Sigmoid colon (tissue), 7 donors: ENCODE measurements at places on chromosomes 1 and 21. TPM values are rescaled to one million over a fixed set of nuclear protein-coding genes. Genes with fewer than 3 reads are reported as not detected.

- no peak for DNase-seq
These were observed 243.6 kb downstream of the TNR start for GRCh38 chr1:175499595-175500382.

DNA sequence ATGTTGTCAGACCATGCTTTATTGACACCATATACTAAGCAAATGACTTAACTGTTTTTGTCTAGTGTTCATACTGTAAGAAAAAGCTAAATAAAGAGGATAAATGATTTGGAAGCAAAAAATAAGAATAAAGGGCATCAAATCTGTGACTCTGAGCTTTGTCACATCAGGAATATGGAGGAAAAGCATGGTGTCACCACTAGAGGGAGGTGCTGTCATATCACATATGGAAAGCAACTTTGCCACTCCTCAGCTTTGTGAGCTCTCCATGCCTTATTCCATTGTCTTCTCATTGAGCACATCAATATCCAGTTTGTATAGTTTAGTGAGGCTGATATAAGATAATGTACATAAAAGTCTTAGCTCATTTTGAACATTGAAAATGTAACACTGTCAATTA, 20.8 kb upstream of the GBP1 start:
- no peak for DNase-seq

DNA sequence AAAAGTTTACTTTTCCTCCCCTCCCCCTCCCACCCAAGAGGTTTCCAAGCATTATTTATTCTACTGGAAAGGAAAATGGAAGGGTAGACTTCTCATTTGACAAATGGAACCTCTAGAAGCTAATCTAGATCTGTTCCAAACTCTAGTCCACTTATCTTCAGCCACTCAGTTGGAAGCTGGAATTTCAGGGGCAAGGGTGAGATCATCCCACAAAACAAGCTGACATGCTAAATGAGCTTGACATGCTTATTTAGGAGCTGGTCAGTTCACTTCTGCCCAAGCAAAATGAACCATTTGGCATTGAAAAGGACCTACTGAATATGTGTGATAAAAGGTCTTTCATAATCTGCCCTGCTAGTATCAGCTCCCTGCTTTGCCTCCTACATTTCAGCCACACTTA, 5.0 kb downstream of the LRRC41 start:
- DNase-seq = no peak

LDLRAD1 gene
- not detected for total RNA-seq

DNA sequence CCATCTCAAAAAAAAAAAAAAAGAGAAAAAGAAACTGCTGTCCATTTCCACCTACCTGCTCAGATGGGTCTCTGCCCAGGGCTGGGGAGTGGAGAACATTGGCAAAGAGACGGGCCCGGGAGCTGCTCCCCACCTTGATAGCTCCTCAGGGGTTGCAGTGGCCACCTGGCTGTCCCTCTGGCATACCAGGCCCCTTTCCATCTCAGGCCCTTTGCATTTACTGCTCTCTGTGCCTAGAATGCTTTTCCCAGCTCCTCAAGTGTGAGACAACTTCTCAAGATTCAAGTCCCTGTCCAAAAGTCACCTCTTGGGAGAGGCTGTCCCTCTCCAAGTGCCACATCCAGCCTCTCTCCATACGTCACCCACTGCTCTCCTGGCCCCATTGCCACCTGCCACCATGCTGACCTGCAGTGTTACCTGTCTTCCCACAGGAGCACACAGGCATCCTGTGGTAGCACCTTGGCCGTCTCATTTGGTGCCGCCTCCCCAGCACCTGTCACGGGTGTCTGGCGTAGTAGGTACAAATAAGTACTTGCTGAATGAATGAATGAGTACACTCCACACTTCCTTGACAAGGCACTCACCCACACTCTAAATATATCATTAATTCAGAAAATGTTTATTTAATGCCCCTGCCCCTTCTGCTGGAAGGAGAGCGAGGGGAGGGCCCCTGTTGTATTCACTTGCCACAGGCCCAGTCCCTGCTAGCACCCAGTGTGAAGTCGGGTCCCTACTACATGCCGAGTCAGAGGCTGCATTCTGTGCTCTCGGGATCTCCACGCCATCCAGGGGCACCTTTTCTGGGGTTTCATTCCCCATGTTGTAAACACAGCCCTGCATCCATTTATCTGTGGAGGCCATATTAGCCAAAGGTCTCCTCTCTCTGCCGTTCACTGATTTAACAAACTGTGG, 48.8 kb downstream of the DISP3 start:
- DNase-seq = peak; percentile 39

DNA sequence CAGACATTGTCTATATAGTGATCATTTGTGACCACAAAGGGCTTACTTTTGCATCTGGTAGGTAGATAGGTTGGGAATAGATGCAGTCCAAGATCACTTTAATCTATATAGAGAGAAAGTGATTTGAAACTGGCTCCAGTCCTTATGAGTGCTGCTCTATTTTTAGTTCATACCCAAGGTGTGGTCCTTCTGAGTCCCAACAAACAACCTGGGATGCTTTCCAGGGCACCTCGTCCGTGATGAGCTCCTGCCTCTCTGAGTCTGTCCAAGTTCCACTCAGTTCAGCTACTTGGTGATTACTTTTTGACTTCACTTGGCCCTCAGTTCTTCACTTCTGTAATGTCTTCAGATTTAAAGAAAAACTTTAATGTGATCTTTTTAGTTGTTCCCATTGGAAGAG, 20.2 kb downstream of the DIP2A start:
- no peak for DNase-seq

BATF3 gene
- 2.5 TPM for total RNA-seq

DNA sequence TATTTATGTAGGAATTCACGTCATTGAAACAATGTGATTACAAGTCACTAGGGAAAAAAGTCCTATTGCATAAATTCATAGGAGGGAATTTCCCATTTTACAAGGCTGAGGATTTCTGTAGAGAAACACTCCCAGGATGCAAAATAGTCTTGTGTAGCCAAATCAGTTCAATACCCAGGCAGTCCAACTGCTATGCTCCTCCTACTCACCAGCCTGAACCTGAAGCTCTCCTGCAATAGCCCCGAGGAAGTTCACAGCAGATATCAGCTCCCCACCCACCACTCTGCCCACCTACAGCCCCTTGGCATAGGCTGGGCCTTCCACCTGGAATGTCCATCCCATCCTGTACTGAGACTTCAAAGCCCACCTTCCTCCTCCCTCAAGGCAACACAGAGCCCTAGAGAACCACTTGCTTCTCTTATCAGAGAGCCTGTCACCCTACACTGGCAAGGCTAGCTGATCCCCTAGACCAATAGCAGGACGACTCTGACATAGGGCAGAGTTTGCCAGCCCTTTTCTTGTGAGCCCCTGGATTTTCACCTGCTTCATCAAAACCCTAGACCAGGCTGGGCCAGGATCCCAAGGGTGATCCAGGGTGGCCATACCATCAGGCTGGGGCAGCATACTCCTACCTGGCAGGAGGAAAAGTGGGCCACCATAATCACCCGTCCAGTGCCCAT, 1.5 kb downstream of the LSS start:
- DNase-seq = peak; percentile 59

PPIAL4G gene
- 0.14 TPM for total RNA-seq

GRCh38 chr1:101000131-101000873, 25.3 kb downstream of the DPH5 start:
- no peak for DNase-seq

GRCh38 chr1:170273291-170274130, 127.8 kb downstream of the NTMT2 start:
- DNase-seq = no peak

DNA sequence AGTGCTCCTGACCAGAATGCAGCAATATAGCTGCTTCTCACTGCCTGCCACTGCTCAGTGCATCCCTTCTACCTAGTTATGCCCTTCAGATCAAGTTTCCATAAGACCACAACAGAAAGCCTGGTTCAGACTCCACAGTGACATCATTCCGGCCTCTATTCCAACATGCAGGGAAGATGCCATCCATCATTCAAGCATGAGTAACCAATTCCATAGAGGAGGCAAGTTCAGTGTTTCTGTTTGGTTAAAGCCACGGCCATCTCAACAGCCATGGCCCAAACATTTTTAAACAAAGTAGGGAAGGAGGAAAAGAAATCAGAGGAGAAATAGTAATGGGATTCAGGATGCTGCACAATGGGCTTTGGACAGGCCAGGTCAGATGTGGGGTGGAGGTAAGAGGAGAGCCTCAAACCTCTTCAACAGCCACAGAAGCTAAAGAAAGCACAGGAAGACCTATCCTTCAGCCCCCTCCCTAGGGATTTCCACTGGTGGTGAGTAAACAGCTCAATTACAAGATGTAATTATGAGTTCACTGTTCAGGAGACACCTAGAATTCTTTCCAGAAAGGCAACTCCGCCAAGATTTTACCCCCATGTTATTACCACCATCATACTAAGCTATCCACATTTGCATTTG, 484.9 kb downstream of the SETD4 start:
- DNase-seq = no peak

- DNase-seq = no peak
These were observed 164.3 kb downstream of the DHRS3 start for GRCh38 chr1:12453400-12454343.

S100A7 gene
- not detected for total RNA-seq

DNA sequence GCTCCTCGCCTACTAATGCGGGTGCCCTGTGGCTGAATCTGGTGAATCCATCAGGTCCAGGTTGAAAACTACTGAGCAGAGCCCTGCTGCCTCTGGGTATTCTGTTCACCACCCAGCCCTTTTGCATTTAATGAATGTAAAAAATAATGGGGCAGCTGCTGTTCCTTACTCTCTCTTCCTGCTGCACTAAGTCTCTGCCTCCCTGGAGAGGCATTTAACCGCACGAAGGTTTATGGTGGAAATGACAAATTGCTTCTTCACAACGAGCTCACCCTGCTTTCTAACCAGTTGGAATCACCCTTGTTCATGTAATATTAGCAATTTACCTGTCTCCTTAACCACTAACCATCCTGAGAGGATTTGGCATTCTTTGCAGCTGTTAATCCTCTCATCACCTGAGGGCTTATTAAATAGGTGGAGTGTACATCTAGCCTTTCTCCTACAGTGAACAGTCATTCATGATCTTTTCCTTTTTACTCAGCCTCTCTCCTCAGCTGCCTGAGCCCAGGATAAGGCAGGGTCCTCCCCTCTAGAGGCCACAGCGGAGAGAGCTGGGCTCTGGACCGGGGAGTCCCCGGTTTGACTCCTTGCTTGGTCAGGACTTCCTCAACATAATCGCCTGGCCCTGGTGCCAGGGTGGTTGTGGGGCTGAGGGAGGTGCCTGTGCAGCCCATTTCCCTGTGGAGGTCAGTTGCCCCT, 97.6 kb downstream of the NOS1AP start:
- no peak for DNase-seq

OR10J1 gene
- not detected for total RNA-seq

DNA sequence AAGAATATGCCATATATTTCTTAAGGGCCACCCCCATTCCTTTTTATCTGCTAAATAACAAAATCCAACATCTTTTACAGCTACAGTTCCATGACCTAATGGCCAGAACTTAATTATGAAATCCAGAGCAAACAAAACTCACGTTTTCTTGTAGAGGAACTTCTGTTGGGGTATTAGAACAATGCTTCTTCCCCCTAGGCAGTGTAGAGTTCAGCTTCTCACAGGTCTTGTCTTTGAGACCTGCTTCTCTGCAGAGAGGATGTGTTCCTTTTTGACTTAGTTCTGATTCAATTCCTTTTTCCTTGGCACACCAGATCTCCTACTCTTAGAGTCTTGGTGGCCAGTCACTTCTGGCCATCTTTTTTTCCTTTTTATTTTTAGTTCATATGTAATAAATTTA, 22.2 kb downstream of the VAV3 start:
- no peak for DNase-seq

DNA sequence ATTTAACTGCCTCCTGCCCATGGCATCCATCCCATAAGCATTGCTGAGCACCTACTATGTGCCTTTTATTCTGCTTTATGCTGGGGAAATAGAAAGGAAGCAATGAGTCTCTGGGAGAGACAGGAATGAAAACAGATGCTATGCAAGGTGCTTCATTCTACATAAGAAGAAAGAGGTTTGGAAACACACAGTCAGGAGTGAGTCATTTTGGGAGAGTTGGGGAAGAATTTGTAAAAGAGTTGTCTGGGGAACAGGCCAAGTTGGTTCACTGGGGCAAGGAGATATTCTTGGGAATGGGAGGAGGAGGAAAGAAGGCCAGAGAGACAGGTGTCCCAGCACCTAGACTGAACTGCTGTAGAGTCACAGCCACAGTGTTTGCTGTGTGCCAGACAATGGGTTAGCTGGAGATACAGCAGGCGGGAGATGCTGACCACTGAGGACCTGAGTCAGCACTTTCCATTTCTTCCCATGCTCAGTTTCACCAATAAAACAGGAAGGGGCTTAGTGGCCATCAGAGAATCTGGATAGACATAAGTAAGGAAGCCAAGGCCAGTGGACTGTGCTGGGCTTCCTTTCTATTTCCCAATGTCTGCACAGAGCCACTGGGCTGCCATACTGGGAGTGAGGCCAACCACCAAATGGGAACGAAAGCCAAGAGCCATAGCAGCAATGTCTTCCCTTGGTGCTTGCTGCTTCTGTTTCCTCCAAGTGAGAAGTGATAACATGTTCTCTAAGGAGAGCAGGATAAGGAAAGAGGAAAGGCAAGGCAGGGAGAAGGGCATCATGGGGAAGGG, 187.7 kb upstream of the USP24 start:
- DNase-seq = no peak

GABPB2 gene
- 27.0 TPM for total RNA-seq

DNA sequence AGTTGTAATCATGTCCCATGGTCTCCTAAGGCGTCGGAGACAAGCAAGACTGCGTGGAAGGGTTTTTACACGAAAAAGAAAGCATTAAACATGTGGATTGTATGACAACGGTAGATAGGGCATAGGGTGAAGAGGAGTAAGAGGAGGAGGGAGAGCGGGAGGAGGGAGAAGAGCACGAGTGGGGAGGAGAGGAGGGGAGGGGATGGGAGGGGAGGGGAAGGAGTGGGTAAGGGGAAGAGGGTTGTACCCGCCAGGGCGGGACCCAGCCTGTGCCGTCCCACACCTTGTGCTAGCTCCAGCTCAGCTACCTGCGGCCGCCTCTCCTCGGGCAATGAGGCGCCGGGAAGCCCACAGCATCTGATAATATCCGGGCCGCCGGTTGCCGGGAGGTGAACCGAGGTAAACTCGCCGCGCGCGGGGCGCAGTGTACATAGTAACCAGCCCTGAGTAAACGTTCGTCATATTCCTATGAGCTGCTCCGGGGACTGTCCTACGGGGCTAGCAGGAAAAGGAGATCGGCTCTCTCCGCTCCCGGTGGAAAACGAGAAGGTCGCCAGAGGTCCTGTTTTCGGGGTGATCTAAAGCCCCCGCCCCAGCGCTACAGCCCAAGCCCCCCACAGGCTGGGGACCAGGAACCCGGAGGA, 449 bp upstream of the RCAN3 start:
- peak; percentile 78 for DNase-seq

GRCh38 chr1:22886211-22886610, 86.5 kb downstream of the LACTBL1 start:
- no peak for DNase-seq

DNA sequence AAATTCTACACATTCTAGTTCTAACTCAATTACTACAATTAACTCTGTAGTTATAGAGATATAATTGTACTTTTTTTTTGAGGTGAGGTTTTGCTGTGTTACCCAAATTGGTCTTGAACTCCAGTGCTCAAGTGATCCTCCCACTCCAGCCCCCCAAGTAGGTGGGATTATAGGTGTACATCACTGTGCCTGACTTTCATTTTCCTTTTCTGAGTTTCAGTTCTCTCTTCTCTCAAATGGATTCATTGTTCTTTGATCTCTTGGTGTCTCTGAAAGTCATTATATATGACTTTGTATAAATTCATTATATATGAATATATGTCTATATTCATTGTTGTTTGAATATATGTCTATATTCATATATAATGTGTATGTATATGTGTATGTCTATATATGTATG, 74.0 kb upstream of the GALNT2 start:
- no peak for DNase-seq

GRCh38 chr1:40980453-40981121, 1.1 kb downstream of the CTPS1 start:
- no peak for DNase-seq
